ENCODE measurements at places on chromosomes 11 and 22.

DNA sequence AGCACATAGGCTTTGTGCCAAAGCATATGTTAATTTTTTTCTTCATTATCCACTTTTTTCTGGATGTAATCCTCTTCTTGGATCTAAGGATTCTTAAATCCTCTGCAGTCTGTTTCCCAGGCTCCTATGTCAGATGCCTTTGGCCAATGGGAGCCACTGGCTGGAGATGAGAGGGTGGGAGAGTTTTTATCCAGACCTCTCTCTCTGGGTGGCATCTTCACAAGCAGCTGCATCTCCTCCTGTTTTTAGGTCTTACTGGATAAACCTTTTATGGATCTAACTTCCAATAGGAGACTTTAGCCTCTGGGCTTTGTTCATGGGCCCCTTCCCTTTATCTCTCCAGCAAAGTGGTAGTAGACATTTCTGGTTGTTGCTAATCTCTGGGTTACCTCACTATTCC is 22.4 kb upstream of the MPPED2 start:
- no peak for DNase-seq

- no peak for DNase-seq
Observed at GRCh38 chr11:26227301-26227746, 104.6 kb upstream of the ANO3 start.

- no peak for DNase-seq
Observed at GRCh38 chr22:43377896-43378704, 33.7 kb upstream of the MPPED1 start.

DNA sequence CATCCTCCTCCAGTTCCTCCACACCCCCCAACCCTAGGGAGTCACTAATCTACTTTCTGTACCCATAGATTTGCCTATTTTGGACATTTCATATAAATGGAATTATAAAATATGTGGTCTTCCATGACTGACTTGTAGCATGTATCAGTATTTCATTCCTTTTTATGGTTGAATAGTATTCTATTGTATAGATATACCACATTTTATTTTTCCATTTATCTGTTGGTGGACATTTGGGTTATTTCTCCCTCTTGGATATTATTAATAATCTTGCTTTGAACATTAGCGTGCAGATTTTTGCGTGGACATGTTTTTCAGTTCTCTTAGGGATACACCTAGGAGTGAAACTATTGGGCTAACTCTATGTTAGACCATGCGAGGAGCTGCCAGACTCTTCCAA is 23.4 kb downstream of the NAT10 start:
- DNase-seq, result no peak

- DNase-seq, result no peak
Observed at GRCh38 chr11:1009991-1010390, 26.5 kb downstream of the MUC6 start.

DNA sequence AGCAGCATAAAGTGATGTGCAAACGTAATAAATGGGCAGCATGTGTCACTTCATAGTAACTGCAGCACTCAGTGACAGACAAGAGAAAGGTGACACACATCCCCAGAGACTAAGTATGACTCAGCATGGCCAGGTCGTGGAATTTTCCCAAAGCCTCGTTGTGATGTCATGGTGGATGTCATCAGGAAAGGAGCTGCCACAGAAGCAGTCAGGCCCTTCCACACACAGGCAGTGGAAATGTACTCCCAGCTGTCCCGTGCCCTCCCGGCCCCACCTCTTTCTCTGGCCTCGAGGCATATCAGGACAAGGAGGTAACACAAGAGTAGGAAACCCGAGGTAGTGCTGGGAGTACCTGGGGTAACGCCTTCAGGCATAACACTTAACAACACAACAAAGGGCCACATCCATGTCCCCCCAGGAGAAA is 8.1 kb downstream of the PC start:
- DNase-seq, result peak; percentile 85

DNA sequence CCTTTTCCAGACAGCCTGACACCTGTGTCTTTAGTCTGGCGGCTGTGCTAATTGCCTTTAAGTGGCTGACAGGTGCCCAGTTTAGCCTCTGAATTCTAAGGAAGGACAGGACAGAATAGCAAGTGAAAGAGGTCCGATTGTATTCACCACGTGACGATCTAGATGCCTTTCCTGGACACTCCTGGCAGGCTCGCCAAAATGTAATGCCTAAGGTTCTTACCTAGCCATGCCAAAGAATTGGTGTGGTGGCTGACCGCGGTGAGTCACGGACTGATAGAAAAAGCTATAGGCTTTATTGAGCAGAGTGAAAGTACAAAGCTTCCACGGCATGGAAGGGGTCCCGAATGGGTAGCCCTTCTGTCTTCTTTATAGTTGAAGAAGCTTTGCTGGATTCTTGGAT is 26.7 kb downstream of the ANKRD42 start:
- DNase-seq, result no peak

DNA sequence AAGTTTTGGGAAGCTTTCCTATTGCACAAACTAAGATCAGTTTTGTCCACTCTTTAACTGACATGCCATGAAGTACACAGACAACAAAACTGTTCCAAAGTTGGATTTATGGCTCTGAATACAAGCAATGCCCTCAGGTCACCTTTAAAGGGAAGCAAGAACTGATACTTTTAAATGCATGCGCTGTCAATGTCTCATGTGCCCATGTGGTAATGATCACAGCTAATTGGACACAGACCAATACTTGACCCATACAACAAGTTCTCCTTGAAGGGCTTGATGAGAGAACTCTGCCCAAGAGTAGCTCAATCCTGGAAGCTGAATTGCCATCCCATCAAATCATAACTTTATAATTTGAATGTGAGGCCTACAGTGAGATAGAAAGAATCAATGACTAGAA is 624.9 kb downstream of the ETS1 start:
- no peak for DNase-seq

DNA sequence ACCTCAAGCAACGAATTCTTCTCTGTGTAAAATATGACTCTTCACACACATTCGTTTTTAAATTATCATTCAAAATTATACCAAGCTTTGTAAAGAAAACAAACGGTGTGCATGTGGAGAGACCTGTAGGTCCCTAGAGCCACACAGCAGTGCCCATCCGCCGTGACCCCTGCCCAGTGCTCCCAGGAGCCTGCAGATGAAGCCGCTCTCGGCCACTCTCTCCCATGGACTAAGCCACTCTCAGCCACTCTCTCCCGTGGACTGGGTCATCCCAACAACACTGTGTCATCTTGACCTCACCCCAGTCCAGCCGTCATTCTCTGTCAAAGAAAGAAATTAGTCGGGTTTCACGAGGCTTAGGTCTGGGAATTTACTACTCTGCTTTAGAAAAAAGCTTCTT is 391.6 kb downstream of the BRD1 start:
- DNase-seq, result no peak

DNA sequence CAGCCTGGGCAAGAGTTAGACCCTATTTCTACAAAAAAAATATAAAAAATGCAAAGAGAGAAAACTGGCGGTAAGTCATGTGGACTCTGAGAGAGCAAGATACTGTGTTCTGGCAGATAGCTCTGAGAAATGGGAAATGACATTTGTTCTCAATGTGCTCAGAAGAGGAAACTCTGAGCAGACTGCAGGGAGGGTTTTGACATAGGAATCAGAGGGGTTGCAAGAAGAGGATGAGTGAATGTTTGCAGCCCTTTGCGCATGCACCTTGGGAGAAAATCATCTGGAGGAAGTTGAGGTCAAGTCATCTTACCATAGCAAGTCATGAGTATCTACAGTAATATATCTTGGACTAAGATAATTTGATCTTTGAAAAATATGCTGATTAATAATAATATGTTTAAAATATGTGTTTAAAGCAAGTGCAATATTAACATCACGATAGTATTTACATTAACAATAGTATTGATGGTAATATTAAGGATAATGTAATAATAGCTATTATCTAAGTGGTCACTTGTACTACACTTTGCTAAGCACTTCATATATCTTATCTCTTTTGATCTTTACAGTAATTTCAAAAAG is 2.6 kb downstream of the ACER3 start:
- DNase-seq, result no peak

DNA sequence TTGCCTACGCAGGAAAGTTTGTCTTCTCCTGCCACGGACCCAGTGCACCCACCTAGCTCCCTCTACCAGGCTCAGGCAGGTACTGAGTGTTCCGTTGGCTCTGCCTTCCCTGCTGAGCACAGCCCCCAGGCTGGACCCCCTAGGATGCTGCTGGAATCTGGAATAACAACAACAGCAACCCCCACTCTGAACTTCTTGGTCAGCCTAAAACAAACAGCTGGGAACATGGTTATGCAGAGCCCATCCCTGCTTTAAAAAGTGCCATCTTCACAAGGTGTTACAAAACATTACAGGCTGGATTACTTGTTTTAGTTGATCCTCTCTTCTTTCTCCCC is 1.8 kb downstream of the OPCML start:
- no peak for DNase-seq

GRCh38 chr22:20036084-20036482 is 15.2 kb downstream of the TANGO2 start:
- DNase-seq, result no peak

DNA sequence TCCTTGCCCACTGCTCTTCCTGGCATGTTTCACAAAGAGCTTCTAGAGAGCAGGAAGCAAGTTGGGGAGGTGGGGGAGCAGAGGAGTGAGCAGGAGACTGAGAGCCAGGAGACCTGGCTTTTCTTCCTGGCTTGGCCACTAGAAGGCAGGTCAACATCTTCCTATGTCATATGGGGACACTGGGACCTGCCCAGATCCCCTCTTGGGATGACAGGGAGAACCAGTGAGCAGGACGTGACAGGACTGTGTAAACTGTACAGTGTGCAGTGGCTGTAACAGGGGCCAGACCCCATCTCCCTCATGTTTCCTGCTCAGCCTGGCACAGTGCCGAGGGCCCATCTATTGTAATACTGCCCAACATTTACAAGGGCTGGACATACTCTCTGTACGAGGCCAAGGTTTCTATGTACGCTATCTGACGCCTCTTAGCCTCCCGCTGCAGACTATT is 29.4 kb downstream of the GDPD5 start:
- DNase-seq, result peak; percentile 66

DNA sequence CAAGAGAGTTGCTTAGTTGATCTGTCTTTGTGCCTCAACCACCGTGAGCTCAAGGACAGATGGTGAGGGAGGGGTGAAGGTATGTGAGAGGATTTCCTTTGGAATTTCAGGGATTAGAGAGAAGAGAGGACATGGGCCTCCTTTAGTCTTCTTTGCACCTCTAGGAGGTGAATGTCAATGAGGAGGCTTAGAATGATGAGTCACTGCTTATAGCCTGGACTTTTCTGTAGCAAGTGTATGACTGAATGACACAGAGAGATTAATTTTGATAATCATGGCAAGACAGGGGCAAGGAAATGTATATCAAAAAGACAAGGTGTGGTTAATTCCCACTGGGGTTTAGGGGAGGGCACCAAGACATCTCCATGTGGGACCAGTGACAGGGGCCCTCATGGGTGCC is 947.3 kb upstream of the TENM4 start:
- no peak for DNase-seq

GRCh38 chr11:64117763-64118459 is 48.0 kb downstream of the MACROD1 start:
- DNase-seq, result no peak

DNA sequence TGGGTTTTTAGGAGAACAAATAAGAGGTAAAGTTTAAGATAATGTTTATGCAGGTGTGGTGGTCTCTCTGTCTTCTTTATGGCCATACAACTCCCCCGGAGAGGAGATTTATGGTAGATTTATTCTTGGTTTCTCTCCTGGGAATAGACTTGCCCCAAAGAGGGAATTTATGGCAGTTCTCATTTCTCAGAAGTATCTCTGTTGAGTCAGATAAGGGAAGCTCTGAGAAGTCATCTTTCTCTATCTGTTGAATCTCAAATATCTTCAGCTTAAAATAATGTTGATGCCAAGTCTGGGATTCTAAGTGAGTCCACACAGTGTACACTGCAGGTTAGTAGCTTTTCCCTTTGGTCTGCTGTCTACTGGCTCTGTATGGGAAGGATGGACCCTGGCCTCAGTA is 276.4 kb upstream of the PLET1 start:
- DNase-seq, result no peak

DNA sequence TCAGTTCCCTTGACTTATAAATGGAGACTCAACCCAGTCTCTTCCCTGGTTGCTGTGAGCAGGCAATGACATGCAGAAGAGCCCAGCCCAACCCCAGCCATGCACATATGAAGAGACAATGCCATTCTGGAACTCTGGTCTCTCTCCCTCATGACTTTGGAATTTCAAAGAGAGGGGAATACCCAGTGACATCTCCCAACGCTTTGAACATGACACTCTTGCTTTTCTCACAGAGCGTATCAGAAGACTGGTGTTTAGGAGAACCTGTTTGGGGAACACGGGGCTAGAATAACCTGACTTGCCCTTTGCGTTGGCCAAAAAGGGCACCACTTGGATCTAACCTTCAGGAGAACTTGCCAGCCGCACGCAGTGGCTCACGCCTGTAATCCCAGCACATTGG is 12.9 kb downstream of the RANGAP1 start:
- no peak for DNase-seq

DNA sequence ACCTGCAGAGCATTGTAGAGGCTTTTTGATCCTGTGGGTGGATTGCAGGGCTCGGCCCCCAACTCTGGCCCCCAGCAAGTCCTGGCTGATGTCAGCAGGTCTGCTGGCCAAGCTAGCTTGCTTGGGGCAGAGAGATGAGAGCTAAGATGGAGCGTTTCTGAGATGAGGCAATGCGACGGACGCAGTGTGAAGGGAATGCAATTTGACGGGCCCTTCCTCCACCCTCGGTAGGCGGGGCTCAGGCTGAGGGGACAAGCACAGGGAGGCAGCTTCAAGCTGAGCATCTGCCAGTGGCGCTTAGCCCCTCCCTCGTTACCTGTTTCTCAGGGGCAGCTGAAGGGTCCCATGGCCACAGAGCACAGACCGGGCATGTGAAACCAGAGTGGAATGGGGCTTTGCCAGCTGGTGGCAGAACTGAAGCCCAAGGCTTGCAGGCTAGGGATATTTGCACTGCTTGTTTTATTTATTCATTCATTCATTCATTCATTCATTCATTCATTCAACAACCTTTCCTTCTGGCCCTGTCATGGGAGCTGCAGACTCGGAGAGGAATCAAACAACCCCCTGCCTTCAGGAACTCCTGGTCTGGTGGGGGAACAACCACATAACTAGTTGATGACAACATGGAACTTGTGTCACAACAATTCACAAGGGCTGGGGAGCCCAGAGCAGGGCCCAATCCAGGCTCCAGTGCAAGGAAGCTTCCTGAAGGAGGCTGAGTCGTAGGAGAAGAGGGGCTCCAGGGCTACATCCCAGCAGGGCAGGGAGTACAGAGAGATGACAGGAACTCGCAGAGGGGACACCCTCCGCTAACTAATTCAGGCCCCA is 66.8 kb downstream of the THAP12 start:
- peak; percentile 29 for DNase-seq

DNA sequence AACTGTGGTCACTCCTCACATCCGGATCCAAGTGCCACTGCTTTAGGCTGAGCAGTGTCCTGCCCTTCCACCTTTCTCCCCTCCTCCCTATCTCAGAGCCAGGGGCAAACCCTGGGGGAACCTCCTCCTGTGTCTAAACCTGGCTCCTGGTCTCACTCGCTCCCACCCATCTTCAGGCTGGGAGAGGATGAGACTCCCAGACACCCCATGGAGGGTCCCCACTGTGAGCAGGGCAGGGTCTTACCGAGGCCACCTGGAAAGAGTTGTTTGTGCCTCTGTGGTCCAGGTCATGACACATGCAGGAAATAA is 93.6 kb downstream of the PDE2A start:
- DNase-seq, result peak; percentile 34

All from 8988T (cell line).